ENCODE measurements at places on chromosomes 1 and 21.

- no peak for DNase-seq
Observed at GRCh38 chr1:154241703-154242351, 21.1 kb downstream of the UBAP2L start.

DNA sequence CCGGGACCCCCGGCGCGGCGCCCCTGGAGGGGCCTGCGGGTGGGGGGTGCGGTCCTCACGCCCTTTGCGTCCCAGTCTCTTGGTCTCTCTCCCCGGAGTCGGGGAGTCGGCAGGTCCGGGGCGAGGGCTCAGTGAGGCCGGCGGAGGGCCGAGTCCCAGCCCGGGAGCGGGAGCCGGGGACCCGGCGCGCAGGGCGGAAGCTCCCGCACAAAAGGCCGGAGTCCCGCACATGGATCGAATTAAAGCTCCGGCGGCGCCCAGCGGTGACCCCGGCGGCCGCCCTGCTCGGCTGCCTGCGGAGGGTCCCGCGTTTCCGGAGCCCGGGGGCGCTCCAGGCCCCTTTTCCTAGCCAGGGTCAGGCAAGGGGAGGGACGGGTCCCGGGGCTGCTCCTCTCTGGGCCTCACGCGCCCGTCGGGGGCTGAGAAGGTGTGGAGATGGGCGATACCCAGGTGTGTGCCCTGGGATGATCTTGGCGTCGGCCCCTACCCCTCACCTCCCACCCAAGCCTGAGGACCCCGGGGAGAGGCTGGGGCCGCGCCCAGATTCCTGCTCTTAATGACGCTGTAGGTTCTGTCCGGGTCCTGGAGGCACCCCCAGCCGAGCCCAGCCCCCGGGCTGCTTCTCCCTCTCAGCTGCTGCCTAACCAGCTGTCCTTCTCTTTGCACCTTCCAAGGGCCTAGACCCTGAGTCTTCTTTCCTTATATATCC lies 512 bp downstream of the FBLIM1 start:
- no peak for DNase-seq

DNA sequence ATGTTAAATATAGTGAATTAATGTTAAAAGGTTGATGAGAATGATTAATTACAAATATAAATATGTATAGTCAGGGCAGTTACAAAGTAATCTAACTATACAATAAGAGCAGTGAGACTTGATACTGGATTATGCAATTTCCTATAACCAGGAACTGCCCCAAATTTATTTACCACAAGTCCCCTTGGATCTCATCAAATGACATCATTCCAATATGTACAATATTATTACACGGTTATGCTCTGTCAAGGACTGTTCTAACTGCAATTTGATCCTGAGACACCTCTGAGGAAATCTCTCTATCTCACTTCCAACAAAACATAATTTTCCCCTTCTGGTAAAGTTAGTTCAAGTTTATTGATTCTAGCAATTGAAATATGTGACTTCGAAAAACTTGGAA lies 917.6 kb downstream of the NCAM2 start:
- no peak for DNase-seq

- no peak for DNase-seq
Observed at GRCh38 chr1:110155878-110156522, 5.7 kb downstream of the SLC6A17 start.

DNA sequence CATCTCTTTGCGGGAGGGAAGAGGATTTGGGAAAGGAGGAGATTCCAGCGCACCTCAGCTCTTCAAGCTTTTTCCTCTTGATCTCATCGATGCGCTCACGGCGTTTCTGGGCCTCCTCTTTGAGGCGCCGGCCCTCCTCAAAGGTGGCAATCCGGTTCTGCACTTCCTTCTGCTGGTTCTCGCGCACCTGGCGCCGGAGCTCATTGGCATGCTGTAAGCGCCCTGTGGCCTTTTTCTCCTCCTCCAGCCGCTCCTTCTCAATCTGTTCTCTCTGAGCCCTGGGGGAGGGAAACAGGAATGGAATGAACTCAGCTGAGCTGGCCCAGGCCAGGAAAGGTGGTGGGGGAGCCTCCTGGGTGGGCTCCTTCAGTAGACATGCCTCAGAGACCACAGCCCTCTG lies 10.4 kb upstream of the VSIG8 start:
- no peak for DNase-seq

- peak; percentile 68 for DNase-seq
Observed at GRCh38 chr1:159141584-159142390, 29.6 kb upstream of the CADM3 start.

- no peak for DNase-seq
Observed at GRCh38 chr1:12434174-12434573, 183.8 kb downstream of the DHRS3 start.

DNA sequence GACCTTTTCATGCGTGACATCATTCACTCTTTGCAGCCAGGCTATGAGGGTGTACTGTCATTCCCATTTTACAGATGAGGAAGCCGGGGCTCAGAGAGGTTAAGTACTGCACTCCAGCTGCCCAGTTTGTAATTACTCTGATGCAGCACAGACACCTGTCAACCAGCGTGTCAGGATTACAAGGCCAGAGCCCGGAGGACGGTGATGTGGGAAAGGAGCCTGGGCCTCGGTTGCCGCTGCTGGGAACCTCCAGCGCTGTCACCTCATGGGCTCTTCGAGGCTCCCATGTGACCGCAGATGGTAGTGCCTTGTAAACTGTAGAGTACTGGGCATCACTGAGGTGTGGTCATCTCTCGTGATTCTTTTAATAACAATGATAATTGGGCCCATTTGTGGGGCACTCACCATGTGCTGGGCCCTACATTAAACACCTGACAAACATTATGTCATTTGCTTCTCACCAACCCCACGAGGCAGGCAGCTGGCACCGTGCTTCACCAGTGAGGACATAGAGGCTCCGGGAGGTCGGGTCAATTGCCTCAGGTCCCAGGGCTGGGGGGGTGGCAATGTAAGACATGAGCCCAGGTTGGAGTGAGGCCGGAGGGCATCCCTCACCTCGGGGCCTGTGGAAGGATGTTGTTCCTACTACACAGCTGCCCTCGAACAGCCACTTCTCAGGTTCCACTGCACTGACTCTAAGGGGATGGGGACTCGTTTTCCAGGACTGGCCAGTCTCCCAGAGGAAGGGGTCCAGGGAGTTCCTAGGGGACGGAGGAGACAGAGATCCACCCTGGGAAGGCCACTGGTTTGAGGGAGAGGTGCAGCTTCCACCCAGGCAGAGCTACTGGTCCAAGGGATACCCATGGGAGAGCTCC lies 42.8 kb upstream of the PADI1 start:
- no peak for DNase-seq

DNA sequence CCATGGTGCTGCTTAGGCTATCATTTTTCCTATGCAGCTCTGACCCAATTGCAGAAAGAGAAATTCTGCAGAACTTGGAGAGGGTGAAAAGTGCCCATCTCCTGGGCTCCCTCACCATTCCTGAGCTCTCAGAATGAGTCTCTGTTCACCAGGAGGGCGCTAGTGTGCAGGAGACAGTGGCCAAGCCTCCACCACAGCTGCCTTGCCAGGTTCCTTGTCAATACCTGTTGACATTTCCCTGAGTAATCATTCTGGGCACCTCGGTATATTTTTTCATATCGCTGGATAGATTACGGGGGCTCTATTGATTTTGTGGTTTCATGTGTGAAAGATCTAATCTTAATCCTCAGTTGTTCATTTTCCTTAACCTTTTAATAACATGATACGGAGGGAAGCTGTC lies 13.0 kb upstream of the C8B start:
- DNase-seq = no peak

DNA sequence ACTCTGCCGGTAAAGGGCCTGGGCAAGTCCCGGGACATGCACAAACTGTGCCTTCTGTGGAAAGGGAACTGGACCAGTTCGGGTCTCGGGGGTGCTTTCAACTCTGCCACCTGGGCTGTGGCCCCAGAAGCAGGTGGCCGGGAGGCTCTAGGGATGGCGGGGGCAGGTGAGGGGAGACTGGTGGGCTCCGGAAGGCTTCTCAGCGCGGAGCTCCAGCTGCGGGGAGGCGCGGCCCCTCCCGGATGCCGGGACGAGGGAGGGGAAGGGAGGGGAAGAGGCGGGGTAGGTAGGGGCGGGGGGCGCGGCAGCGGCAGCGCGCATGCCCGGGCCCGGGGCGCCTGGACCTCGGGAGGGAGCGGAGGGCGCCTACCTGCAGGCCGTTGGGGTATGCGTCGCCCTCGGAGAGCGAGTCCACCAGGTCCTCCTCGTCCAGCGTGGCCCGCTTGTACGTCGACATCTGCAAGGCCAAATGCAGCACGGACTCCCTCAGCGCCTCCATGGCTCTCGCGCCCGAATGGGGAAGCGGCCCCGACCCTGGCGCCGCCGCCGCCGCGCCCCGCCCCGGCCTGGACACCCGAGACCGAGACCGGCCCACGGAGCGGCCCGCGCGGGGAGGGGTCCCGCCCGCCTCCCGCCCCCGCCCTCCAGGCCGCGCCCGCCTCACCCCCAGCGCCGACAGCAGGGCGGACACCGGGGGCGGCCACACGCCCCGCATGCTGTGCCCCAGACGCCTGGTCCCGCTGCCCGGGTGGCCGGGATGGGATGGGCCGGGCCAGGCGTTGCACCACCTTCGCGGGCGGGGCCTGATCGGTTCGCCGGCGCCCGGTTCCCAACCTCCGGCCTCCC lies at the start of gene ECE1:
ECE1 (minus strand) TSS at position 764 of the 846 bp plus-strand sequence; CDS start at position 715, 49 bp downstream.
- no peak for DNase-seq

DNA sequence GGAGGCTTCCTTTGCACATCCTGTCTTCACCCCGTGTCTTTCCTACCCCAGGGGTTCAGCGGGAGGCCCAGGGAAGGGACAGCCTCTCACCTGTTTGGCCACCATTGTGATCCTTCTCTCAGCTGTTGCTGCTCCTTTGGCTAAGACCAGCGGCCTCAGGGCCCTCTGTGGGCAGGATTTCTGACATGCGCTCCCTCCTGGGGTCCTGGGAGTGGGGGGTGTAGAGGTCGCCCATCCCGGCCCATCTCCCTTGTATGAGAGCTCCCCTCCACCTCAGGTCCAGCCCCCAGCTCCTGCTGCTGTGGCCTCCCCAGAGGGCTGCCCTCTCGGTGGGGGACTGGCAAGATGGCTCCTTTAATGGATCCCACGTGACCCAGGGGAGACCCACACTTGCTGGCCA lies 120.5 kb downstream of the PRDM2 start:
- no peak for DNase-seq

DNA sequence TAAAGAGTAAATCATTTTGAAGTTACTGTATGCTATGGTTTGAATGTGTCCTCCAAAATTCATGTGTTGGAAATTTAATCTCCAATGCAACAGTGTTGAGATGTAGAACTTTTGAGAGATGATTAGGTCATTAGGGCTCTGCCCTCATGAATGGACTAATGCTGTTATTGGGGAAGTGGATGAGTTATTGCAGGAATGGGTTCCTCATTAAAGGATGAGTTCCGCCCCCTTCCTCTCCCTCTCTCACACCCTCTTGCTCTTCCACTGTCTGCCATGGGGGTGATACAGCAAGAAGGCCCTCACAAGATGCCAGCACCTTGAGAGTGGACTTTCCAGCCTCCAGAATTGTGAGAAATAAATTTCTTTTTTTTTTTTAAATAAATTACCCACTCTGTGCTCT lies 97.6 kb downstream of the ATP1A1 start:
- DNase-seq = no peak

- no peak for DNase-seq
Observed at GRCh38 chr1:151936653-151937052, 27.3 kb upstream of the THEM4 start.

DNA sequence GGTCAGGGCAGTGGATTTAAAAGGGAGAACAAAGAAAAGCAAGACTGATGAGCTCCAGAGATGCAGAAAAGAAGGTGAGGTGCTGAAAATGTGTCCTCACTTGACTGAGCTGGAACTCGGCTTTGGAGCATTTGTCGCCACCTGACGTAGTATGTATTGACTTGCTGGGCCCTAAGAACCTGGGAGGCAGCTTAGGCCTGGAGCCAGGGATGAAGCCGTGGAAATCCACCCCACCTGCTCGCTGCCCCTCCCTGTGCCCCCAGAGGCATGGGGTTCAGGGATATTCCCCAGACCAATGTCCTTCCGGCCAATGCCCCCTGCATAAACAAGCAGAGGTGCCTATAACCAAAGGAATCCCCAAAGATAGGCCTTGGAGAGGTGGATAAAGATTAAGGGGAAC lies 14.3 kb downstream of the MRAP start:
- no peak for DNase-seq

- DNase-seq = no peak
Observed at GRCh38 chr1:192488058-192488457, 87.5 kb upstream of the RGS1 start.

GRCh38 chr1:110196917-110197765 lies 13.0 kb upstream of the KCNC4 start:
- no peak for DNase-seq

DNA sequence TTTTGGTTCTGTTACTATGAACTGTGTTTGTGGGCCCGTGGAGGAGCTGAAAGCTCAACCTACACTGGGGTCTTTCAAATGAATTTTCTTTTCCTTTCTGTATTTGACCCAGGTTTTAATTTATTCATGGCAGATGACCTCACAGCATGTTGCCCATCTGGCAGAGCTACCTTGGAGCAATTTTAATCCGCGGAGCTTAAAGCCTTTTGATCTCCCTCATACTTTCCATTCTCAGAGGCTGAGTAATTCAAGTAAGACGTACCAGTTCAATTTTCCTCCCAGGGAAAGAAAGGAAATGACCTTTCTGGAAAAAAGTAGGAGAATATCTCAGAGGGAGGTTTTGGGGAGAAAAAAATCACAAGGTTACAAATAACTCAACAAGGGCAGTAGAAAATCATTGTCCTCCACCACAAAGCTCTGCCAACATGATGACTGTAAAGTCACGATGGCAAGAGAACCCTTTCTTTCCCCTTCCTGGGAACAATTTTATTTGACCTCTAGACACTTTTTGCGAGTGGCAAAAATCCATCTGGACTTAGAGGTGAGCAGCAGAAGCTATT lies 21.6 kb upstream of the PCP4 start:
- no peak for DNase-seq

- DNase-seq = no peak
Observed at GRCh38 chr1:215970406-215970805, 403.3 kb downstream of the KCTD3 start.

DNA sequence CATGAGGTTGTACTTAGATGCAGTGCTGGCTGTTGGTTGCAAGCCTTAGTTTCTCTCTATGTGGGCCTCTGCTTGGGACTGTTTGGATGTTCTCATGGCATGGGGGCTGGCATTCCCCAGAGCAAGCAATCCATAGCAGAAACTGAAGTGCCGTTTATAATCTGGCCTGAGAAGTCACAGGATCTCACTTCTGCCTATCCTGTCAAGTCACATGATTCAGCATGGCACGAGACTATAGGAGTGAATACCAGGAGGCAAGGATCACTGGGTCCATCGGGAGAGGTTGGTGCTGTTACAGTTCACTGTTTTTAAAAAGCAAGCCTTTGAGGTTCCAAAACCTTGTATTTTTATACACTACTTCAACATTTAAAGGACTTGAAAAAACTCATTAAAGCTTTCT lies 16.7 kb downstream of the COLGALT2 start:
- DNase-seq = no peak

- DNase-seq = no peak
Observed at GRCh38 chr1:198641501-198641900, 2.7 kb downstream of the PTPRC start.
